ENCODE measurements at places on chromosomes 7 and 10. TPM values are rescaled to one million over a fixed set of nuclear protein-coding genes. Genes with fewer than 3 reads are reported as not detected.

The GTF2I gene
- total RNA-seq = 156 TPM

The SAMD9 gene
- 14.6 TPM for total RNA-seq

The C10orf67 gene
- 0.32 TPM for total RNA-seq

DNA sequence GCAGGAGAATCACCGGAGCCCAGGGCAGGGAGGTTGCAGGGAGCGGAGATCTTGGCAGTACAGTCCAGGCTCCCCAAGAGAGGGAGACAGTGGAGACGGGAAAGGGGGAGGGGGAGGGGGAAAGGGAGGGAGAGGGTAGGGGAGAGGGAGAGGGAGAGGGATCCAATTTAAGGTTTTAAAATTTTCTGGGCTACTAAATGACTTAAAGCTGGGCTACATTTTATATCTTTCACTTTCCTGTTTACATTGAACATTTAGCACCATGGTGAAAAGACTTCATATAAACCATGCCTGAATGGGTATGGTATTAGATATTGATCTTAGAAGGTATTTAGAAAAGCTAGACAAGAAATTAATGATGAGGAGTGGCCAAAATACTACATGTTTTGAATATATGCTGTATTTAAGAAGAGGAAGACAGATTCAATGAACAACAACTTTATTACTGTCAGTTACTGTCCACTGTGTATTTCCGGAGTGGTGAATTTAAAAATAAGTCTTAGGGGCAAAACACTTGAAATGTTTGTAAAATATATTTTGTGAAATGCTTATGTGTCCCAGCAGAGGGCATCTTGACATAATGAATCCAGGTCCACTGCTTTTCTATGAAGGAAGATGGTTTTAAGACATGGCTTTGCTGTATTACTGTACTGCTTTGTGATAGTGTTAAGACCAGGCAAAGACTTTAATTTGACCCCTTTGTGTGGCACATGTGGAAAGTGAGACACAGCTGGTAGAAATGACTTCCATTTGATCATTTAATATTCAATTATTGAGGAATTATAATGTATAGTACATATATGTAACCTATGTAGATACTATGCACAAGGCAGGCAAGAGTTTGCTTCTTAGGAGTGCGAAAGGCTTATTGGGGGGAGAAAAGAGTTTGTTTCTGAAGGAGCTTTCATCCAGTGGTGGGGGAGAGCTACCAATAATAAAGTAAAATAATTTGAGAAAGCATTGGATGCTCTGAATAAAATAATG lies 52.8 kb downstream of the NRF1 start:
- DNase-seq = no peak

DNA sequence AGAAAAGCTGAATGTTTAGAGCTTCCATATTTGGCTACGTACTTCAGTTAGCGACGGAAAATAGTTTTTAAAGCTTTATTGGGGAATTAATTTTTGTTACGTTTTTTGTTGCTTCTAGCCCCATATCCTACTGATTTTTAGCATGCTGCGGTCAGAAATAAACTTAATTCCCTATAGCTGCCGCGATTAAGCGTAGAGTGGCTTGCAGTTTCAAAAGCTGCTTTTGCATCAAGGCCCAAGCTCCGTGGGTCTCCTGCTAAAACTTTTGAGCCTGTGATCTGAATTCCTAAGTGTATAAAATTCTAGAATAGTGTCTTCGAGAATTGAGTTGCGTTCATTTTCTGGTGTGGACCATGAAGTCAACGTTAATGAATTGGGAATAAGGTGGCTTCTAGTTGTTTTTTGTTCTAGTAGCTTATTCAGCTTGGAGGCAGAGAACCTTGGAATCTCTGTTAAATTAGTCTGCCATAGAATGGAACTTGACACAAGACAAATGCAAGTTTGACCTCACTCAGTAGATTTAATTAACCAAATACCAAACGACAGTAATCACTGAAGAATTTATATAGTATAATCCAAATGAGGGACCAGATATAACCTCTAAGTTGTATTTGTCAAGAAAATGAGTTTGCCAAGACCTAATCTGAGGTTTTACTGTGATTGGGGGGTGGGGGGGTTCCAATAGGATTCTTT lies 977 bp downstream of the CALU start:
- DNase-seq = no peak

- no peak for DNase-seq
Observed at GRCh38 chr10:124888262-124888661, 53.7 kb upstream of the ZRANB1 start.

GRCh38 chr7:1750541-1751021 lies 80.5 kb downstream of the ELFN1 start:
- DNase-seq = no peak

DNA sequence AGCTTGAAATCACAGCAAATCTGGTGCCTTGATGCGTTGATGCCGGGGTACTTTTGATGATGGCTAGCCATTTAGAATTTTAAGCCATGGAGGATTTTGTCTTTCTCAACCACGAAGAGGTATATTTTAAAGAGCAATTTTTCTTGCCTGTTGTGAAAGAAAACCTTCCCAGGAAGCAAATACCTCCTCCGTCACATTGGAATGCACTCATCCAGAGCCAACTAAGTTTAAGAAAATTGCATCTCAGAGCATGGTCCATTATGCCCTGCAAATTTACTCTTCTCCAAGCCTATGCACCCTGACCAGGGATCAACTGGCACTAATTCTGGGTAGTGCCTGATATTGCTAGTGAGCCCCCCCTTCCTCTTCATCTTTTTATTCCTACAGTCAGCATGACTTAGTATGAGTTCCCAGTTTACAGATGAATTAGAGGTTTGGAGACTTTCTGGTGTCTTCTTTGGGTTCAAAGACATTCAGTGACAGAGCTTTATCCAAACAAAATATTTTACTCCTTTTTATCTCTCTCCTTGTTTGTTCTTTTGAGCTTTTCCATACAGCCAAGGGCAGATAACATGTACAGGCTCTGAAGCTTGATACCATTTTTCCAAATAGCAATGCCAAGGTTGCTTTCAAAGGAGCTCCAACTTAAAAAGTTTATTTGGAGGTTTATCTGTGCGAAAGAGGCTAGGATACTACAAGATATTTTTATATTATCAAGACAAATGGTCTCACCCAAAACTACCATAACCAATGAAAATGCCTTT lies 56.6 kb upstream of the ANK3 start:
- no peak for DNase-seq

- DNase-seq = no peak
Observed at GRCh38 chr10:55019439-55019838, 218.4 kb upstream of the PCDH15 start.

The AASS gene
- total RNA-seq = 0.76 TPM

The ZNF22 gene
- total RNA-seq = 34.4 TPM

DNA sequence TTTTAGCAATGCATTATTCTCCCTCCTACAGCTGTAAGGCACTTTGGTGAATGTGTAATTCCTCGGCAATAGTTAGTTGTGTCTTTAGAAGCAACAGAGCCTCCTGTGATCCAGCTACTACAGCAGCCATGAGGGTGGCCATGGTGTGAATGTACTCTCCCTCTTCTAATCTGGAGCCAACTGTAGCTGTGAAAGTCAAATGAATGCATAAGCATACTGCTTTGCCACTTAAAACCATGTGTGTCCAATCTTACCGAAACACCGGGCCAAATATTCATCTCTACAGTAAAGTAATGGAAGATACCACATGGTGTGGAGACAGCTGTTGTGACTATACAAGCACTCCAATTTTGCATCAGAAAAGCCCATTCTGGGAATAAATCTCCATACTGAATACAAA lies 195.0 kb downstream of the DNAJC1 start:
- DNase-seq = no peak

DNA sequence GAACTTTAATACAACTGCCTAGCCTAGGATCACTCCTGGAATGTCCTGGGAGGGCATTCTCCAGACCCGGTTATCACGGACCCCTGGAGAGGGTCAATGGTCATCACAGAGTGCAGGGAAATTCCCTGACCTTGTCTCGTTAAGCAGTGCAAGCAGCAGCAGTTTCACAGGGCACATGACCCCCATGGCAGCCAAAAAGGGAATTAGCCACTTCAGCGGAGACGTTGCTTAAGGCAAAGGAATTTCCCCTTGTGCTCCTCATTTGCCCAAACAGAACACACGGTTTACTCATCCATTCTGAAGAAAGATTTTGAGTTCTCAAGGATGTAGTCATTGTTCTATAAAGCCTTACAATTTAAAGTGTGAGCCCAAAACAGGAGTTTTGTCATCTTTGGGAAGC lies 260.3 kb downstream of the SNX13 start:
- DNase-seq = no peak

GRCh38 chr10:76649723-76650127 lies 987.9 kb downstream of the KCNMA1 start:
- no peak for DNase-seq

Data from activated CD8-positive, alpha-beta T cell treated with anti-CD3 and anti-CD28 coated beads for 36 hours (primary cell).